NCI-H2107 (cell line): ENCODE measurements at places on chromosomes 3 and 15.

DNA sequence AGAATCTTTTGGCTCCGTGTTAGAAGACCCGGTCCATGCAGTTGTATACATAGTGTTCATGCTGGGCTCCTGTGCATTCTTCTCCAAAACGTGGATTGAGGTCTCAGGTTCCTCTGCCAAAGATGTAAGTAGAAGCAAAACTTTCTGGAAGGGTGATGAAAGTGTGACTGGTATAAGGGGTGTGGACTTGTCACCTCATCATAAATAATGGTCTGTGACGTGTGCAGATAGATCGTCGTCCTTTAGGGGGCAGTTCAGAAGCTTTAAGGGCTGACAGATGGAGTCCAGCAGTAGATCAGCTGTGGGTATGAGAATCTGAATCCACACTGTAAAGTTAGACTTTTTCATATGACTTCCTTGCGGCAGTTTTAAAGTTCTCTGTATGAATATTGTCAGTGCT is 15.3 kb downstream of the SEC61A1 start:
- no peak for DNase-seq

DNA sequence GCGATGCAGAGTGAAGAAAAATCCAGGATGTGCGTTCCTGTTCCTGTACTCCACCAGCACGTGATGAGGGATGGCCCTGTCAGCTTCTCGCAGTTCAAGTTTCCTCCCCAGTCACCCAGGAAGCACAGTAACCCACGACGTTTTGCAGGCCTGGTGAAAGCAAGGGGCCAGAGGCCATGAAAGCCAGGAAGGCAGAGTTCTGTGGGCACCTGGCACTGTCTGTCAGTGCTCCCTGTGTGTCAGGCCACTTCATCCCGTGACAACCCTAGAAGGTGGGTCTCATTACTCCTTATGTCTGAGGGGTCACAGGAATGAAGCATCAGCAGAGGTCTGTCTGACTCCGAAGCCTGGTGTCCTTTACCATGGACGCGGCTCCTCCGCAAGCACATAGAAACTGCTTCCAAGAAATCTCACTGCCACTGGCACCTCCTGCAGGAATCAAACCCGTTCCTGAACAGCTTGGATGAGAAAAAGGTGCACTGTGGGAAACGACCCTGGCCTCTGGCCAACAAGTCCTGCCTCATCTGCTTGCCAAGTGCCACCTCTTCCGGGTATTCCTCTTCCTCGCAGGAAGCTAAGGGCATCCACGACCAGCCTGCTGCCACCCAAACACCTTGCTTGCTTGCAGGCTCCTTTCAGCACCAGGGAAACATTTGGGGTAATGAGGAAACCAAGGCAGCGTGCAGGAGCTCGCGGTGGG is 14.6 kb downstream of the RAB43 start:
- no peak for DNase-seq

- DNase-seq: no peak
Measured at GRCh38 chr3:50259432-50260026, 9.4 kb upstream of the SEMA3B start.

DNA sequence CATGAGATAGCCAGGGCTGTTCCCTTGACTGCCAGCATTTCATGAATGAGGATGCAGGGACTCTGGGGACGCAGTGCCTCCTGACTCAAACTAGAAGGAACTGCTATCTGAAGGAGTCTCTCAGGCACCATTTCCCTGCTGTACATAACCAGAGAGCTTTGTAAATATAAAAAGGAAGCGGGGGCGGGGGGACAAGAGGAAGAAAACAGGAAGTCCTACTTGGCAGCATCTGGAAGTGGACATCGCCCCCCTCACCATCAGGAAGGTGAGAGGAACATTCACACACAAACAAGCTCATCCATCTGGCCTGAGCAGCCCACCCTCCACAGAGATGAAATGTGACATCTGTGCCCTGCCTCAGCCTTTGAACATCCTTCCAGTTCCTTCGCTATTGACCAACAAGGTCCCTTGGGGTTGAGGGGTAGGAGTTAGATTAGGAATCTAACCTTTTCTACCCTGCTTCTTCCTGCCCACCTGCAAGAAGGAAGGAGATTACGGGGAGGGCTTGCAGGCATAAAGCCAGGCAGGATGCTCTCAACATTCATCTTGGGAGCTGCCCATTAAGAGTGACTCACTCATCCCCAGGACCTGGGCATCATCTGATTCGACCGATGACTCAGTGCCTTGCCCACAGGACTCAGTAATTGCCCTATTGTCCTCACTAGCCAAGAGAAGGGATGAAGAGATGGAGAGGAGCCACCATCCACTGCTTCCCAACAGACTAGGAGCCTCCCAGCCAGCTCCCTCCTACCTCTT is 31.9 kb downstream of the SH3BP5 start:
- DNase-seq: no peak

- no peak for DNase-seq
Measured at GRCh38 chr3:132435224-132435910, 18.1 kb downstream of the DNAJC13 start.

DNA sequence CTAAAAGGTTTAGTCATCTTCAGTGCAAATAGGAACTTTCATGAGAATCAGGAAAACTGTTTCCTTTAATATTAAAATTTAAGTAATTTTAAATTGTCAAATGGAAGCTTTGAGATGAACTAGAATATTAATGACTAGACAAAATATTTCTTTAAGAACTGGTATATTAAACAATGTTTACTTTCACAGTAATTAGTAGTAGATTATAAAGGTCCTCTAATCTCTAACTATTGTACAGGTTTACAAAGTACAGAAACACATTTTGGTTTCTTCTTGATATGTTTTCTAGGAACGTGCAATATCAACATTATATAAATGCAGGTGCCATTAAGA is 138.9 kb downstream of the CLASP2 start:
- DNase-seq: no peak

- DNase-seq: no peak
Measured at GRCh38 chr15:34729056-34729455, 25.7 kb downstream of the GJD2 start.

GRCh38 chr3:4711680-4711992 is 218.5 kb downstream of the ITPR1 start:
- no peak for DNase-seq

DNA sequence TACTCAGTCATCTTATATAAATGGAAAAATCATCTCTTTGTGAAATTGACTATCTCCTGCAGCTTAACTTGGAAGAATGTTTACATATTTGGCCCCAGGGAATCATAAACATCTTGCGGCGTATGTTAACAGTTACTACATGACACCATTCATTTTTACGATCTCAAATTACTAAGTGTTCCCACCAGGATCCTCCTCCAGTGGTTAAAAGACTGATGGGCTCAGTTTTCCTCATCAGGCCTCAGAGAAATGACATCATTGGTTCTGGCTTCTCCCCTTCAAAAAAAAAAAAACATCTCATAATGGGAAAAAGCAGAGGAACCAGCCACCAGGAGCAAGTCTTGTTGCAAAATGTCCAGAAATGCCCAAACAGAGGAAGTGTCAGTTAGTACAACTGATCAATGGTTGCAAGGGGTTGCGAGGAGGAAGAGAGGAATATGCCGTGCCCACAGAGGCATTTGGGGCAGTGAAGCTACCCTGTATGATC is 70.5 kb upstream of the LIPC start:
- DNase-seq: peak; percentile 46

GRCh38 chr15:55221090-55222011 is 24.6 kb upstream of the RSL24D1 start:
- DNase-seq: no peak

GRCh38 chr3:195064300-195064931 is 206.5 kb downstream of the XXYLT1 start:
- no peak for DNase-seq

DNA sequence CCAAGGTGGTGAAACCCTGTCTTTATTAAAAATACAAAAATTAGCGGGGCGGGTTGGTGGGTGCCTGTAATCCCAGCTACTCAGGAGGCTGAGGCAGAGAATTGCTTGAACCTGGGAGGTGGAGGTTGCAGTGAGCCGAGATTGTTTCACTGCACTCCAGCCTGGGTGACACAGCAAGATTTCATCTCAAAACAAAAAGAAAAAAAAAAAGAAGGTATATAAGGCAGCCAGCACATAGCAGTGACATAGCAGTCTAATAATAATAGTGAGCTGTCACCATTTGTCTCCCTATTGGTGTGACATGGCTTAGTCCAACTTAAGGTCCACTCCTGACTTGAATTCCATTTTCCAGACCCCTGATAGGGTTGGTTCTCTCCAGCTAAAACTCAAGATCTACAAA is 8.8 kb upstream of the LACTB start:
- no peak for DNase-seq

DNA sequence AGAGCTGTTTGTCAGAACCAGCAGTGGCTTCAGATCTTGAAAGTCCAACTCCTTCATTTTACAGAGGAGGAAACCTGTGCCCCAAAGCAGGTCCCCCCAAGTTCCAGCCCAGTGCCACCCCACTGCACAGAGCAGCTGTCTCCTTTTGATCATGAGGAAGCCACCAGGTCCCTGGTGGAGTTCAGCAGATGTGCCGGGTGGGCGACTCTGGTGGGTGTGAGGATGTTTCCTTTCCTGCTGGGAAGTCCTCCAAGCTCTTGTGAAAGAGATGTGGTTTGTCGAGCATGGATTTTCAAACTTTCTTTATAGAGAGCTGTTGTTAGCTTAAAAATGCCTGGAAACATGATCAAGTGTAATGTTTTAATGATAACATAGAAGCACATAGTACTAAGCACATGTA is 52.0 kb downstream of the SMAD3 start:
- no peak for DNase-seq

DNA sequence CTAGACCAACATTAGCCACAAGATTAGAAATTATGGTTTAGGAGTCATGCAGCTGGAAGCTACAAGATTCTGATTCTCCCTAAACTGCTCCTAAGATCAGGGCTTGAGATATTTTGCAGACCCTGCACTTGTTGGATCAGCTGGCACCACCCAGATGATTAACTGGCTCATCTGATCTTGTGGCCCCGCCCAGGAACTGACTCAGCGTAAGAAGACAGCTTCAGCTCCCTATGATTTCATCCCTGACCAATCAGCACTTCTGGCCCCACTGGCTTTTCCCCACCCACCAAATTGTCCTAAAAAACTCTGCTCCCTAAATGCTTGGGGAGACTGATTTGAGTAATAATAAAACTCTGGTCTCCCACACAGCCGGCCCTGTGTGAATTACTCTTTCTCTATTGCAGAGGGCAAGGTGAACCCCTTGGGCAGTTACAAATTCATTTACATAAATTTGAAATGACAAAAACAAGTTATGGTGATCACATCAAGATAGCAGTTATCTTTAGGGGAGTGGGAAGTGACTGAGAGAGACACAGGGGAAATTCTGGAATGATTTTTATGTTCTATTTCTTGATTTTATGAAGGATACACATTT is 76.5 kb downstream of the CD200R1L start:
- DNase-seq: no peak

- DNase-seq: no peak
Measured at GRCh38 chr15:75508840-75509532, 57.5 kb upstream of the SIN3A start.

DNA sequence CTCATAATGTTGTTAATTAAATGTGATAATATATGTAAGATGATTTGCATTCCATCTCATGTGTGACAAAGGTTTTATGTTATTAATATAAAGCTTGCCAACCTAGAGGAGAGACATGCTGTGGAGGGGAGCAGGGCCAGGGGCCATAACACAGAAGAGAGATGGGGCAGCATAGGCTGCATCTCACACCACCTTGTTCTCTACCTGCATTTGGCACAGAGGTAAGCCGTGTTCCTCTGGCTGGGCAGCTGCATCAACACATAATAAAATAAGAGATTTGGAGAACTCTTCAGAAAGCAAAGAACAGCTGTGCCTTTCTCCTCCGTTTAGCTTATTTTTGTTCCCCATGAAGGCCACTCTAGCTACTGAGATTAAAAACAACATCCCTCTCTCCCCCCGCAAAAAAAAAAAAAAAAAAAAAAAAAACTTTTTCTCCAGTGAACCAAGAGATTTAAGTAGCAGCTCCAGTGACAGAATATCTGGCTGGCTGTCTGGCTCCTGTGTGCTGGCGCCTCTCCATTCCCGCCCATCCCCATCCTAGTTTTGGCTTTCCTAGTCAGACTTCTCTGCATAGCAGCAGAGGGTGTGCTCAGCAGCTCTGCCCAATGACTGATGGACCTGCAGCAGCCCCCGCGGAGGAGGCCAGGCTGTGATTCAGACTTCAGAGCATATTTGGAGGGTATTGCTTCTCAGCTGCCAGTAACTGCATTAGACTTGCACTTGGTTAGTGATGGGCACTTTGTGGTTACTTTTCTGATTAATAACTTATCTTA is 52.2 kb upstream of the STXBP5L start:
- DNase-seq: no peak

DNA sequence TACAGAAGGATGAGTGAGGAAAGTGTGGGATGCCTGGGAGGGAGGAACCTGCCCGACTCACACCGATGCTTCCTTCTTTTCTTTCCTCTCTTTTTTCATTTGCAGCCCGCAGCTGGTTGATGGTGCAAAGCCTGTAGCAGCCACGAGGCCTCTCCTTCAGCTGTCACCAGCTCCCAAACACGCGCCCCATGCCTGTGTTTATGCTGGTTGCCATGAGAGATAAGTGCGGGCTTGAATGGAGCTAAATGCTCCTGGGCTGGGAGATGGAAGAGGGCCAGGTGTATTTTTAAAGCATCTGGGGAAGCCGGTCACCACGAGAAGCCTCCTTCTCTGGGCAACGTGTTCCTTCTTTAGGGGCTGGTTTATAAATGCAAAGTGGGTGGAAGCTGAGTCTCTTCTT is 9.3 kb downstream of the COLQ start:
- peak; percentile 62 for DNase-seq

DNA sequence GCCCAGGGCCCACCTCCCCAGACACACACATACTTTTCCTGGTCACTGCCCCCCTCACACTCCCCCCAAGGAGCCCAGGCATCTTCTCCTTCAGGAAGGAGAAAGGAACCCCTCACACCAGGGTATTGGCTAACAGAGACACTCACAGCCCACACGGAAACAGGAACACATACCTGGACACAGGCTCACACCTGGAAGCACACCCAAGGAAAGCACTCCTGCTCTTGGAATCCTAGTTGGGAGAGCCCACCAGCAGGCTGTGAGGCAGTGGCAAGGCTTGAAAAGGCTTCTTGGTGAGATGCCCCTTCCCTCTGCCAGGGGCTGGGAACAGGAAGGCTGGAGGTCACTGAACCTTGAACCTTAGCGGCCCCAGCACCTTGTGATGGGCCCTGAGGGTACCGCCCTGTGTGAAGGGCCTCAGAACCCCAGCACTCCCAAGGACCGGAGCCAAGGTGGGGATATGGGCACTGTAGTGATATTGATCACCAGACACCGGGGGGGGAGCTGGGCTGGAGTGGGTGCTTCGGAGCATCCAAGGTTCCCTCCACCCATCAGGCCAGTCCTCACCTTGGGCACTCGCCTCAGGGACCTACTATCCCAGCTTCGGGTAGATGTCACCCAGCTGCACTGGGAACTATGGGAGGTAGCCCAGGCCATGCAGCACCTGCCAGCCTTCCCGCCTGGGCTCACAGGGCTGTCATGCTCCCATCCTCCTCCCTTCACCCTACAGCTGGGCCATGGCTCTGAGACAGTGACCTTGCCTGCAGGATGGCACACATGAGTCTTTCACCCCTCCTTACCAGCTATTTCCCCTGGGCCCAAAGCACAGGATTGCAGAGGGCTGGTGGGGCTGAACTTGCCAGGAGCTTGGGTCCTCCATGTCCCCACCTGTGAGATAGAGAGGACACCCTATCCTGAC is 16.4 kb downstream of the MYL3 start:
- DNase-seq: no peak

GRCh38 chr15:96559631-96560030 is 229.1 kb downstream of the NR2F2 start:
- no peak for DNase-seq

GRCh38 chr3:197356275-197356674 is 57.9 kb upstream of the DLG1 start:
- no peak for DNase-seq

GRCh38 chr15:36722555-36722954 is 143.1 kb downstream of the CDIN1 start:
- no peak for DNase-seq

- no peak for DNase-seq
Measured at GRCh38 chr3:108073764-108074431, 16.9 kb downstream of the CD47 start.
